Daoy (cell line): ENCODE measurements at places on chromosomes 5 and 9. TPM values are rescaled to one million over a fixed set of nuclear protein-coding genes. Genes with fewer than 3 reads are reported as not detected.

Gene NSD1
- total RNA-seq, result 25.4 and 45.7 TPM in 2 replicates

Gene SOHLH1
- 0.18 TPM in 1 of 2 replicates, not detected in the other for total RNA-seq

Gene CCDC187
- total RNA-seq, result not detected in 2 replicates

Gene TEX53
- not detected in 2 replicates for total RNA-seq

Gene TAF7
- total RNA-seq, result 55.5 and 57.7 TPM in 2 replicates

Gene ENTPD8
- not detected in 2 replicates for total RNA-seq

Gene TPPP
- total RNA-seq, result 0.34 TPM in 1 of 2 replicates, not detected in the other

Gene PCDHB11
- total RNA-seq, result 0.40 and 1.1 TPM in 2 replicates

Gene CCIN
- 0.74 TPM in 1 of 2 replicates, not detected in the other for total RNA-seq

Gene IL17B
- not detected in 2 replicates for total RNA-seq
